ENCODE measurements at places on chromosomes 12 and 14.

DNA sequence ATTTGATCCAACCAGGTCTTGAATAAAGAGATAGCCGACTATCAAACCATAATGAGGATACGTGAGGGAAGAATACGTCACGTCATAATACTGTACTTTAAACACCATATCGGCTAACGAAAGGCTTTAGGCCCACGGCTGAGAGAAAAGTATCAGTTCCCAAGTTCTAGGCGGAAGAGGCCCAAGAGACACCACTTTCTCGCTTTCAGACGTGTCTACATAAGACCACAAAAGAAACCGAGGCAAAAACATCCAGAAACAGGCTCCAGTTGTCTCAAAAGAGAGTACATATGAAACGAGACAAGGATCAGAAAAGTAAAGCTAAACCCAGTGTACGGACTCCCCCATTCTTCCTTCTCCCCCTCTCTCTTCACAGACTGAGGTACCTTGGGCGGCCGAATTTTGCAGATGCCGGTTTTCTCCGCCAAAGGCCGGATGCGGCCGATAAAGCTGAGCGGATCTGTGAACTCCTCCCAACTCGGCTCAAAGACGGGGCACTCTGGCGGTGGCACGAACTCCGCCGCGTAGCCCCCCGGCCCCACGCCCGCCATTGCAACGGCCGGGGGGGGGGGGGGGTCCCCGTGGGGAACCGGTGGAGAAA lies 479 bp downstream of the KDM5A start:
- DNase-seq: no peak

GRCh38 chr12:45634273-45634917 lies 95.1 kb upstream of the ARID2 start:
- DNase-seq: no peak

DNA sequence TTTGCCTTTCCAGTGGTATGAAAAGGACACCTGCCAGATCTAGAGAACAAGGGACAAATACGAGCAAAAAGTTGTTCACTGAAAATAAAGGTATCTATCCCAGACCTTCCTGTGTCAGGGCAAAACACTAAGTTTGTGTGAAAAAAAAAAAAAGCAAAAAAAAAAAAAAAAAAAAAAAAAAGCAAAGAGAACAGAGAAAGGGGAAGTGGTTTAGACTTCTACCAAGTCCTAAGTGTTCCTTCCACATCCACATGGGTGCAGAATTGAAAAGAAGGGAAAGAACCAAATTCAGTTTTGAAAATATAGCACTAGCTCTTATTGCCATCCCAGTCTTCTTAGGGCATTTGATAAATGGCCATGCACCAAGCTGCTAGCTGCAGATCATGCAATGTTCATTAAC lies 41.7 kb downstream of the ZCRB1 start:
- no peak for DNase-seq

GRCh38 chr14:27050208-27050607 lies 452.4 kb upstream of the NOVA1 start:
- no peak for DNase-seq

GRCh38 chr14:36976571-36977023 lies 195.8 kb downstream of the SLC25A21 start:
- no peak for DNase-seq

DNA sequence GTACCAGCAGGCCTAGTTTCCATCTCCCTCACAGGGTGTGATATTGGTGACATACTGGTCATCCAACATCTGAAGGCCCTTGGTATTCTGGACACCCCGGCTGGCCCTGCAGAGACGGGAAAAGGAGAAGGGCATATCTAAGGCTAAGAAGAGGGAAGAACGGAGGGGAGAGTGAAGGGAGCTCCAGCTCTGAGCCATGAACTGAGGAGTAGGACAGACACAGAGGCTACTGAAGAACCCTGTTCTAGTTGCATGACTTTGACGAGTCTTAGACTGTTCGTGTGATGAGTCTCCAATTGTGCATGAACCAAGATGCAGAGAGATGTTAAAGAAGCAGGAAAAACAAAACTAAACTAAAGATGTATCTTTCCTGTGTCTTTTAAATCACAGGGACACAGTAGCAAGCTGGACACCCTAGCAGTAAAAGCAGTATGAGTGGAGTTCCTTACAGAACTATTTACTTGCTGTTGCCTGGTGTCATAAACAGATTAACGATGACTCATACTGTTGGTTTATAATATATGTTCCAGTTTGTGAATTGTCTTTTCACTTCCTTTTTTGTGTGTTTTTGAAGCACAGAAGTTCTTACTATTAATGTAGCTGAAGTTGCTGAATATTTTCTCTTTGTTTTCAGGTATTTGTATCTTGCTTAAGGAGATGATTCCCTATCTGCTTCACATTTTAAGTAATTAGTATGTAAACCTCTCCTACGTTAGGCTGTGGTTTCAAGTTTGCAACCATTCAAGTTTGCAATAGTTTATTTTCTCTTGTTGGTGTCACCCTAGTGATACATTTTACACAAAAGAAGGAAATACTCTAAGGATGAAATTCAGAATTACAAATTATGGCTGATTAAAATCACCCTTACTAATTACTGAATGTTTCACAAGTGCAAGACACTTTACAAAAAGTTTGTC lies 15.7 kb downstream of the FAR2 start:
- DNase-seq: no peak

- no peak for DNase-seq
These were observed 74.1 kb downstream of the PPP2R5C start for GRCh38 chr14:101835566-101835965.

- DNase-seq: no peak
These were observed 9.6 kb downstream of the MARS1 start for GRCh38 chr12:57497223-57498131.

- DNase-seq: no peak
These were observed 12.0 kb upstream of the RTL1 start for GRCh38 chr14:100915560-100915959.

GRCh38 chr14:49506650-49507049 lies 79.5 kb downstream of the RPS29 start:
- no peak for DNase-seq

DNA sequence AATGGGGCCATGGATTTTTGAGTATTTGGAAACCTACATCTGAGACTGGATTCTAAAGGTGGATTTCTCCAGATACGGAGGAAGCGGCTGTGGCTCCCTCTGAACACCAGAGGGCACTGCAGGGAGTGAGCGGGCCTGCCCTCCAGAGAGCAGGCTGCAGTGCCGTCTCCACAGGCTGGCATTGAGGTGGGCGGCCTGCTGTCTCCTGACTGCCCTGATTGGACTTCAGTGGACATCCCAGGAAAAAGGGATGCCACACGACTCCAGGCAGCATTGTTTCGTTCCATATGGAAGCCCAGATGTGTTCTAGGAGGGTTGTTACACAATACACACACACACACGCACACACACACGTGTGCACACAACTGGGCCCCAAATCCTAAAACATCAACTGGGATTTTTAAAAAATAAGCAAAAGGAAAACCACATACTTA lies 20.9 kb upstream of the ANO2 start:
- no peak for DNase-seq

DNA sequence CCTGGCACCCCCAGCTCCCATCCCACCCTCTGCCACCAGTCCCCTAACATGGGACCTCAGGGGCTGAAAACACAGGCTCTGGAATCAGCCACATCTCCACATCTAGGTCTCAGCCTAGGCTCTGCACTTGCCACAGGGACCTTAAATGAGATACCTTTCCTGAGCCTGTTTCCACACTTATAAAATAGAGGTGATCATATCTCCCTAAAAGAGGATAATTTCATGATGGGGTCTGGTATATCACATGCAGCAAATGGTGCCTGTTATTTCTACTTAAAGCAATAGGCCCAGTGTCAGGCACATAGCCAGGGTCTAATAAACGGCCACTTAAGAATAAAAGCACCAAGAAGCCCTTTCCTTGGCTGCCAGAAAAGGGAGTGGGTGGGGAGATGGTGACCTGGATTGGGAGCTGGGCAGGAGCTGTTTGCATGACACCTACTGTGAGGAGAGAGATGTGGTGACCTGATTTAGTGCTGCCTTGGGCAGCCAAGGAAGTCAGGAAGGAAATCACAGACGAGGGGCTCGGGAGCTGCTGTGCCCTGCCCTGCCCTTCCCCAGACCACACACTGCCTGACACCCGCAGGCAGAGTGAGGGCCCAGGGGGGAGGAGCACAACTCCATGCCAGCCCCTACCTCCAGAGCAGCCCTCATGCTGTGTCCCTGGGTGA lies 71.2 kb downstream of the IRF2BPL start:
- DNase-seq: no peak

GRCh38 chr14:25484235-25484634 lies 434.3 kb upstream of the STXBP6 start:
- no peak for DNase-seq

GRCh38 chr14:58501214-58501816 lies 73.8 kb downstream of the KIAA0586 start:
- no peak for DNase-seq

GRCh38 chr14:99158150-99158549 lies 113.8 kb downstream of the BCL11B start:
- DNase-seq: no peak

DNA sequence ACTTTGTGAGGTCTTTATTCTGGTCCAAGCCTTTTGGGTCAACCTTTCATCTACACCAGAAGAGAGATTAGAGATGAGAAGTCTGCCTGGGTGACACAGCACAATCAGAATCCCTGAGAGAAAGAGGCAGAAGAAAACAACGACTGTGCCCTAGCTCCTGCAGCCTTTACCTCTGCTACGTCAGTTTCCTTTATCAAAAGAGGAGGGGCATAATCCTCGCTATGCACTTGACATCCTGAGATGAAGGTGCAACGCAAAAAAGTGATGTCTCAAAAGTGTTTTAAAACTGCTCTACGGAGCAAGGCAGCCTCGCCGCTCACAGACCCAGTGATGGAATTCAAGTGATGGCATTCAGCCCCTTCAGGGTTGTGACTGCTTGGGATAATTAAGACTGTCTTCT lies 21.7 kb downstream of the ZDHHC22 start:
- no peak for DNase-seq

DNA sequence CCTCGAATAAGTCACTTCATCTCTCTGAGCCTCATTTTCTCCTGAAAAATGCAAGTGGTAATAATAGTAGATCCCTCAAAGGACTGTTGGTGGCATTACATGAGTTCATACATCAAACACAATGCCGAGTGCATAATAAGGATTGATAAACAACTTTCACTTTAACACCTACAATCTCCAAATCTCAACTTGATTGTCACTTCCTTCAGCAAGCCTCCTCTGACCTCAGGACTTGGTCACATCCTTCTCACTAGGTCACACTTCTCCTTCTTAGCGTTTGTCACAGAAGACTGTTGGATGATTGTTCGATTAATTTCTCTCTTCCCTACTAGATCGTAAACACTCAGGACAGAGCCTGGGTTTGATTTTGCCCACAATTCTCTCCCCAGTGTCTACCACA lies 7.9 kb upstream of the PRKAB1 start:
- DNase-seq: no peak

DNA sequence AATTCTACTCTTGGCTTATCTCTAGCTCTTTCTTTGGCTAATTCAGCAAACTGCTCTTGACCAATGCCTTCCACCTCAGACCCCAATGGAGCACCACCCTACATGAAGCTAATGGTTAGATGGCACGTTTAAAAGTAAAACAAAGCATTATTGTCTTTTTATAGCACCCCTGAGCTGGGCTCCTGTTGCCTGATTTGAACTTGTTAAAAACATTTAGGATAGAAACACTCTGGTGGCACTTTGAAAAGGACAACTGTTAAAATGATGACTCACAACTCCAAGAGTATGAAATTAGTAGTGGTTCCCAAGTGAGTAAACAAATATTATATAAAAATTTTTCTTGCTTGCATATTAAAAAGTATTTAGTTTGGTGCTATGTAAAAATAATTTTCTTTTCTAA lies 299.6 kb upstream of the DCN start:
- DNase-seq: no peak

DNA sequence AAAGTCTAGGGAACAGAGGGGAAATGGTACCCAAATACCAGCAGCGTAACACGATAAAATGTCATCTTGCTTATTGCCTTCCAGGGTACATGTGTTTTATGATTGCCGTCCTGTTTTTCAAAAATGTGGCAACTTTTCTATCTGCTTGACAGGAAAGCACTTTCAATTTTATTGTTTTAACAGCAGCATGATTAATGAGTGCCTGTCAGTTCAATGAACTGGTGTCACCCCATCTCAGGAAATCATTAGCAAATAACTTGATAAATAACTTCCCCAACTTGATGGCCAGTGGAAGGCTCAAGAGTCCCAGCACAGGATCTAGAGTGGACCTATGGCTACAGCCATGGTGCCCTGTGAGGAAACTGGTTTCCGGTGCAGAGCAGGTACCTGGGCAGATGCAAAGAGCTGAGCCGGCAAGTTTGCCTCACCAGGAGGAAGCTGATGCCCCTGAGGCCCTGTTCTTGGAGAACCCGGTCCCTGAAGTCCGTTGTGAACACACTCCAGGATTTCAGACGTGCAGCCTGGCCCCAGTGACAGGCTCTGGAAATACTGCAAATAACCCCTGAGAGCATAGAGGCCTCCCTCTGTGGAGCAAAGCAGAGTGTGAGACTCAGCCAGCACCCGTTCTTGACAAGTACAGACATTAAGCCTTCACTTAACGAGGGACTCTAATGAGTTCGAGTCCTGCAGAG lies 173.5 kb upstream of the SFSWAP start:
- DNase-seq: no peak

- DNase-seq: no peak
These were observed 6.0 kb downstream of the SLC39A9 start for GRCh38 chr14:69404478-69404877.

- no peak for DNase-seq
These were observed 20.5 kb upstream of the RAD51AP1 start for GRCh38 chr12:4518106-4518728.

DNA sequence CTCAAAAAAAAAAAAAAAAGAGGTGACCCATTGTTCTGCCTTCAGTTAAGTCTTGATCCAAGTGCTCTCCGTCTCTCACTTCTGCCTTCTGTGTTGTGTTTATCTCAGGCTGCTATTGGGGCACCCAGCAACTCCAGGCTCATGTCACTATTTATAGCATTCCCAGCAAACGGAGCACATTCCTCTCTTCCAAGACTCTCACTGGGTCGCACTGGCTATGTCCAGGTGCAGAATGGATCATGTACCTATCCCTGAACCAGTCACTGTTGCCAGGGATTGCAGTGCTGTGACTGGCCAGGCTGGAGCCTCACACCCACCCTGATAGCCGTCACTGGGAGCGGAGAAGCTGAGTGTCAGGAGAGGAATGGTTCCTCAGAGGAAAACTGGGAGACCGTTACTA lies 31.2 kb downstream of the RHOF start:
- DNase-seq: no peak

GRCh38 chr14:58629281-58629680 lies 8.5 kb upstream of the DACT1 start:
- DNase-seq: no peak

DNA sequence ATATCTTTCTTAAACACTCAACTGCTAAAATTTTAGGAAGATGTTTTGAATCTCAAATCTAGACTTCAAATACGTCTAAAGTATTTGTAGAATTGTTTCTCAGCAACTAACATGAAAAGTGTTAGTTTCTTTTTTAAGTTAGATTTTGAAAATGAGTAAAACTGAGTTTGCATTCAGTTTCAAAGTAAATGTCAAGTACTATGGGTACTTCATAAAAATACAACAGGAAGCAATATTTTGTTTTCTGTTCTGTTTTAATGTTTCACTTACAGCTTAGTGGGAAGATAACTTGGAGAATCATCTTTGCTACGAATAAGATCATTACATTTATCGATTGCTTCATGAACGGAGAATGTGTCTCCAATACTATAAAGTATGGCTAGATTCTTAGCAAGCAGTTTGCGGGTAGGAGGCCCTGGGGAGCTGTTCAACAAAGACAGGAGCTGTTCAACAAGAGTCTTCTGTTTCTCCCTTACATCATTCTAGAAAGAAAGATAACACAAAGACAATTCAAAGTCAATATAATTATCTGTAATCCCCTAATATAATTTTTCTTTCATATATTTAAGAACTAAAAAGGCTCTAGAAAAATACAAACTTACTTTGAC lies 20.2 kb downstream of the HEATR5A start:
- DNase-seq: no peak
